ENCODE measurements at places on chromosomes 1 and 21.
A peak's percentile ranks its signal among the peaks of the same experiment; 100 is the strongest.

DNA sequence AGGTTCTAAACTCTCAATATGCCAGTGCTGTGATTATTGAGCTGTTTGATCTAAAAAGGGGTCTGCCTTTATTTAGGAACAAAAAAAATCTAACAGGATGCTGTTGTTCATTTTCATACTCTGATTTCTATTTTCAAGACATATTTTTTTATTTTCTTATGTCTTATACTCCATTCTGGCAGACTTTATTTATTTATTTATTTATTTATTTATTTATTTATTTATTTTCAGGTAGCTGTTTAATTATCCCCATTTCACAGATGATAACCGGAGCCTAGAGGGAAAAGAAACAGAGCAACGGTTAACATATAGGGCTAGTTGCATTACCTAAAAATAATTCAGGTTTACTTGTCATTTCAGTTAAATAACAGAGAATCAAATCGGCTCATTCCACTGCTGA lies 174.4 kb downstream of the CENPF start:
- no peak for DNase-seq

GRCh38 chr1:214416417-214416816 lies 135.0 kb downstream of the PTPN14 start:
- no peak for DNase-seq

DNA sequence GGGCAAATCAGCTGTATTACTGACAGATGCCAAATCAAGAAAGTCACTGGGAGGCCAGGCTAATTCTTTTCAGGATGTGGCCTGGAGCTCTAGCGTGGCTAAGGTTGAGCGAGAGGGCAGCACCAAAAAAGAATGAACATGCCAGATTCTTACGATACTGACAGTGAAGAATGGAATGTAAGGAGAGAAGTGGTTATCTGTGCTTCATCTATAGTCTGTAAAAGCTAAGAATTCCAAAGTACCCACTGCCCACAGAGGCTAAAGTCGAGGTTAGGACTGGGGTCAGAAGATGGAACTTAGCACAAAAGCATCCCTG lies 32.7 kb downstream of the TFAP2E start:
- DNase-seq = no peak

- DNase-seq = no peak
These were observed 17.3 kb upstream of the LRP8 start for GRCh38 chr1:53344921-53345838.

GRCh38 chr1:220962031-220962751 lies 82.9 kb downstream of the HLX start:
- DNase-seq = no peak

DNA sequence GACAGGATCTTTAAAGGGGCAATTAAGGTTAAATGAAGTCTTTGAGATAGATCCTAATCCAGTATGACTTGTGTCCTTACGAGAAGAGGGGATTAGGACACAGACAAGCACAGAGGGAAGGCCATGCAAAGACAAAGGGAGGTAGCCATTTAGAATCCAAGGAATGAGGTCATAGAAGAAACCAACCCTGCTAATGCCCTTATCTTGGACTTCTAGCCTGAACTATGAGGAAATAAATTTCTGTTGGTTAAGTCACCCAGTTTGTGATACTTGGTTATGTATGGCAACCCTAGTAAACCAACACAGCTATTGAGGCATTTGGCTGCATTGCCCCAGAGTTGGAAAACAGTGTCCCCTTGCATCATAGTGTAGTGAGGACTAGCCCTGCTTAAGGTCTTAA lies 121.3 kb downstream of the MAST2 start:
- no peak for DNase-seq

DNA sequence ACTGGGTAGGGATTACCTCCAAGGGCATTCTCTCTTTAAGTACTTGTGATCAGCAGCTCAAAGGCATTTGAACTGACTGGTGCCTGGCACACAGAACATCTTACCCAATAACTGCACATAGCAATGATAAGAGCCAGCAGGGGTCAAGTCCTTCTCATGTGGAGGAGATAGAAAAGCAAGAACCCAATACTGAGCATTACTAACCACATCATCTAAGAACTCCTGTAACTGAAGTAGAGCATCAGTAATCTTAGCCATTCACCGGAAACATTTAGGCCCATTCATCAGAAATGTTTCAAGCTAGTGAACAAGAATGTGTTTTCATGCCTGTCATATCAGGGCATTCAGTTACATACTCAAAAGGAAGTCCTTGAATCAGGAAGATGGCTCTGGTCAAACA lies 33.6 kb upstream of the THEM4 start:
- DNase-seq = no peak

GRCh38 chr1:3465091-3465934 lies 10.8 kb downstream of the ARHGEF16 start:
- DNase-seq = peak; percentile 17

GRCh38 chr1:3535732-3536131 lies 75.6 kb downstream of the MEGF6 start:
- DNase-seq = no peak

- no peak for DNase-seq
These were observed 80.9 kb upstream of the SYT6 start for GRCh38 chr1:114234408-114235124.

- no peak for DNase-seq
These were observed 26.1 kb downstream of the ATP5PF start for GRCh38 chr21:25708467-25709065.

GRCh38 chr1:5814046-5814619 lies 178.1 kb downstream of the NPHP4 start:
- no peak for DNase-seq

- no peak for DNase-seq
These were observed 32.3 kb downstream of the TBX19 start for GRCh38 chr1:168312718-168313604.

- DNase-seq = no peak
These were observed 218.0 kb upstream of the KIAA0040 start for GRCh38 chr1:175410560-175410959.

GRCh38 chr1:42961312-42962091 lies 2.8 kb upstream of the SLC2A1 start:
- DNase-seq = no peak

DNA sequence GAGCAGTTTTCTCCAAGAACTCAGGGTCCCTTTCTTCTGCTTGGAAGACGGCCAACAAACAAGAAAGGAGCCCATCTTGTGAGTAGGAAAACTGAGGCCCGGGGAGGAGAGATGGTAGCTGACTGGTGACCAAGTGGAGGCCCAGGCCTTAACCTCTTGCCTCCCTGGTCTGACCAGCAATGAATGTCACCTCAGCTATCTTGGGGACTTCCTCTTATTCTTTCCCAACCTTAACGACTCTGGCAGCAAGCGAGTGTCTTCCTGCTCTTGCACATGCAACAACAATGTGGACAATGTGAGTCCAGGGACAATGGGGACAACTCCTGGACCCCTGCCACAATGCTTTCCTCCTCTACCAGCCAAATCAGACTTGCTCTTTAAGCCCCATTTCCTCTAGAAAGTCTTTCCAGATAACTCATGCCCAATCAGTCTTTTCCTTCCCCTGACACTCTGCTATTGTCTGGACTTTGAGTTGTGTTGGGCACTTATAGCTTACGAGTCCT lies 12.6 kb downstream of the HSPG2 start:
- DNase-seq = no peak

- DNase-seq = no peak
These were observed at the start of gene TNFRSF4 for GRCh38 chr1:1213345-1214265. TNFRSF4 (minus strand) TSS chr1:1214153; CDS start chr1:1214127, 26 bp downstream.

DNA sequence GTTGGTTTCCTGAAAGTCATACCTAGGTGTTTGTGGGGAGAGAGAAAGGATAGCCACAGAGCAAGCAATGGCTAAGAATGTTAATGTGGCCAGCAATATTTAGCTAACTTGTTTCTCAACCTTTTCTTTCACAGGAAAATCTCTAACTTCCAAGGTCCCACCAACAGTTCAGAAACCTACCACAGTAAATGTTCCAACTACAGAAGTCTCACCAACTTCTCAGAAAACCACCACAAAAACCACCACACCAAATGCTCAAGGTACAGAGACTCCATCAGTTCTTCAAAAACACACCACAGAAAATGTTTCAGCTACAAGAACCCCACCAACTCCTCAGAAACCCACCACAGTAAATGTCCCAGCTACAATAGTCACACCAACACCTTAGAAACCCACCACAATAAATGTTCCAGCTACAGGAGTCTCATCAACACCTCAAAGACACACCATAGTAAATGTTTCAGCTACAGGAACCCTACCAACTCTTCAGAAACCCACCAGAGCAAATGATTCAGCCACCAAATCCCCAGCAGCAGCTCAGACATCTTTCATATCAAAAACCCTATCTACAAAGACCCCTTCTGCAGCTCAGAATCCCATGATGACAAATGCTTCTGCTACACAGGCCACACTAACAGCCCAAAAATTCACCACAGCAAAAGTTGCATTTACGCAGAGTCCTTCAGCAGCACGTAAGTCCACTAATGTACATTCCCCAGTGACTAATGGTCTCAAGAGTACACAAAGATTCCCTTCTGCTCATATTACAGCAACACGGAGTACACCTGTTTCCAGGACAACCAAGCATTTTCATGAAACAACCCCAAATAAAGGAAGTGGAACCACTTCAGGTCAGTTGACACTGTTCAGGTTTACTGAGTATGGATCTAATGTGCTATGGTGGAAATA lies 15.3 kb downstream of the CD55 start:
- no peak for DNase-seq

DNA sequence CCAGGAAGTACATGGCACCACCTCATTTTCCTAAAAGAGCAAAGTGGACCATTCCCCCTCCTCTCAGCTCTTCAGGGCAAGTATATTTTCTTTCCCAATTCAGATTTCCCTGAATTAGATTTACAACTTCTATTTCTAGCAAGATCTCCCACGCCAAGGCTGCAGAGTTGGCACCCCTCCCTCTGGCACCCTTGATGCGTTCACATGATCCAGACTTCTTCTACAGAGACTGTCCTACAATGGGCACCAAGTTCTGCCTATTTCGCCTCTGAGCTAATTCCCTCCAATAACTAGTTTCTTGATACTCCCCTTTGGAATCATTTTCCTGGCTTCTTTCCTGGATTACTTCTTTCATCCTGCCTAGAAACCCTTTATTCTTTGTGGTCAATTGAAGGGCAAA lies 122.0 kb downstream of the CDC7 start:
- peak; percentile 64 for DNase-seq

DNA sequence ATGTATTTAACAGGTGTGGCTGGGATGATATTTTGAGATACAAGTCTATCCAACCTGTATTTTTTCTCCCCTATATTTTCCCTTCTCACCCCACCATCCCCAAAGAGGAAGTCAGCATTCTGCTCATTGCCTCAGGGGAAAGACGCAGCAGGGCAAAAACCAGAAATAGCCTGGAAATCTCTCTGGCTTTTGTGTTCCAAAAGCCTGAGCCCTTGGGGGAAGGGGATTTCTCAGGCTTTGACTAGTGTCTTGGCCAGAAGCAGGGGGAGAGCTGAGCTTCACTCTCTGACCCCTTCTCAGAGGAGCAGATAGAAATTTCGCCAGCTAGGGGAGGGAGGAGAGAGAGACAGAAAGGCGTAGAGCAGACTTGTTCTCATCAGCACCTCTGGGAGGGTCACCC lies 244.7 kb downstream of the RRAGC start:
- DNase-seq = no peak

DNA sequence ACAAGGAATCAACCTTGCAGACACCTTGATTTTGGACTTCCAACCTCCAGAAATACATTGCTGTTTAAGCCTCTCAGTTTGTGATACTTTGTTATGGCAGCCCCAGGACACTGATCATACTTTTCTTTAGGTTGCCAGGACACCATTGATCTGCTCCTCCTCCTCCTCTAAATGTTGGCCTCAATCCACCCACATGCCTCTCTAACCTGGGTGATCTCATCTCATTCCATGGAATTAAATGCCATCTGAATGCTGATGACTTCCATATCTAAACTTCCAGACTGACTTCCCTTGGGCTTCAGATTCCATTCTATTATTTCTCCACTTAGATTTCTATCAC lies 7.4 kb upstream of the PPP1R15B start:
- no peak for DNase-seq

GRCh38 chr1:94727846-94728715 lies 92.1 kb upstream of the SLC44A3 start:
- no peak for DNase-seq

DNA sequence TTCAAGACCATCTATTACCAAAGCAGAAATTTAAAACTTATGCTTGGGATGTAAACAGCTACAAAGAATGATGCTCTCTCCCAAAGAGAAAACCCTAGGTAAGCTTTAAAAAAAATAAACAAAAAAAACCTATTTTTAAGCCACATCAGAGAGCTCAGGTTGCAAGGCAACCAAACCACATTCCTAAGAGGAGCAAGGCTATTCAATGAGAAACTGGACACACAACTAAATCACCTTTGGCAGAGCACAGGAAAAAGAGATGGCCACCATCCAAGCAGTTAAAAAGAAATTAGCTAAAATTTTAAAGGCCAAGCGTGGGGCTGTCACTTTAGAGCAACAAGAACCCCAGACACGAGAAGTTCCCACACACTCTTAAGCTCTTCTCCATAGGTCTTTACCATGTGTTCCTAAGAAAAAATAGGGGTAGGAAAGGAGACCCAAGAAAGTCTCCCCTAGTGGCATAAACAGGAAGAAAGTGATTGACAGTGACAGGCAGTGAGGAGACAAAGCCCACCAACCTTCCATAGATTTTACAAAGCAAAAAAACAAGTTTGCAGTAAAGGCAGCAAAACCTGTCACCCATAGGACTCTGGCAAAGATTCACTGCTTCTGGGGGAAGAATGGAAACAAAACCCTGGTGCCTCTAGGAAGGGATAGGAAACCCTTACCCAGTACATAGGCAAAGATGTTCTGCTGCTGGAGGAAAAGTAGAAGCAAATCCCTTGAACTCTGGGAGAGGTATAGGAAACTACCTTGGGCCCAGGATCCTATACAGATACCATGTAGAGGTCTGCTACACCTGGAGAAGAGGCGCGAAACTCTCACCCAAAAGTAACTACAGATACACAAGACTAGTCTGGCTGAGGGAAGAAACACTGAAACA lies 68.5 kb downstream of the FOXJ3 start:
- no peak for DNase-seq

- DNase-seq = no peak
These were observed 98.4 kb downstream of the TTLL7 start for GRCh38 chr1:83900524-83900923.

GRCh38 chr1:2192031-2192995 lies 2.3 kb downstream of the FAAP20 start:
- DNase-seq = no peak

GRCh38 chr21:18252680-18253079 lies 8.0 kb downstream of the CHODL start:
- DNase-seq = peak; percentile 38

DNA sequence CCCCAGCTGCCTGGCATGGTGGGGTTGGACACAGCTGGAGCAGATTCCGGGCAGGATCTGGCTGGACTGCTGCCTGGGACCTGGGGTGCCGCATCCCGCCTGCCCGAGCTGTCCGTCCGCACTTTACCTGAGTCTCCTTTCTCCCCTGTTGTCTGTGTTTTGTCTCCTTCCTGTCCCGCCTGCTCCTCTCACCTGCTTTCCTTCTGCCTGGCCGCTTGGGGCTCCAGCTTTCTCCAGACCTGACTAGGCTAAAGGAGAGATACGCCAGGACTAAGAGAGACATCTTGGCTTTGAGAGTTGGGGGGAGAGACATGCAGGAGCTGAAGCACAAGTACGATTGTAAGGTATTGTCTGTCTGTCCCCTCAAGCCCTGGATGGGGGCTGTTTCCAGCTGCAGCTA lies 73.3 kb downstream of the ARHGEF10L start:
- DNase-seq = no peak

- DNase-seq = no peak
These were observed 441 bp downstream of the PPT1 start for GRCh38 chr1:40096646-40096976.

- no peak for DNase-seq
These were observed 42.1 kb downstream of the NOS1AP start for GRCh38 chr1:162111572-162111971.

GRCh38 chr1:202852163-202852904 lies 36.6 kb downstream of the RABIF start:
- no peak for DNase-seq
